Stimulated activated CD4-positive, alpha-beta T cell treated with anti-CD3 and anti-CD28 coated beads, Interleukin-1b, Interleukin-23, amount 100 ng/mL, for 1 hour (primary cell): ENCODE measurements at places on chromosomes 6 and 20.
A peak's percentile ranks its signal among the peaks of the same experiment; 100 is the strongest.

DNA sequence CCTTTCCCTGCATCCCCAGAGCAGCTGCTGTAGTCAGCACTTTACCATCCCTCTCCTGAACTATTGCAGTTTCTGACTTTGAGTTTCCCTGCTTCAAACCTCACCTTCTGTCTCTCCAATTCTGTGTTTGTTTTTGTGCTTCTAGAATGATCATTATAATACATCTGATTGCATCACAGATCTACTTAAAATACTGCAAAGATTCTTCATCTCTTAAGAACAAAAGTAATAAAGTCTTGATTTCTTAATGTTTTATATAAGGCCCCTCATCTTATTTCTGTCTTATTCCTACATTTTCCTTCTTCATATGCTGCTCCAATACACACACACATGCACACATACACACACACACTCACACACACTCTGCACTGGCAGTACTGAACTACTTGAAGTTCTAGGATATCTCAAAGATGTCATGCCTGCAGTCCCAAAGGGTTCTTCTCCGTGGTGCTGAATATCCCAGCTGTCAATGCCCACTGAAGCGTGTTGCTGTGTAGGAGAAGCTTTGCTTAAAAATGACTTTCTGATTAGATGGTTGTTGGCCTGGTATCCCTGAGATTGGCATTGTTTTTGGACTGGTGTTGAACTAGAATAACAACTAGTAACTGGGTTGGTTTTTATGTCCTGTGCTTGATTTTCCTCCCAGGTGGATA is 97.2 kb downstream of the MAP3K4 start:
- no peak for DNase-seq

DNA sequence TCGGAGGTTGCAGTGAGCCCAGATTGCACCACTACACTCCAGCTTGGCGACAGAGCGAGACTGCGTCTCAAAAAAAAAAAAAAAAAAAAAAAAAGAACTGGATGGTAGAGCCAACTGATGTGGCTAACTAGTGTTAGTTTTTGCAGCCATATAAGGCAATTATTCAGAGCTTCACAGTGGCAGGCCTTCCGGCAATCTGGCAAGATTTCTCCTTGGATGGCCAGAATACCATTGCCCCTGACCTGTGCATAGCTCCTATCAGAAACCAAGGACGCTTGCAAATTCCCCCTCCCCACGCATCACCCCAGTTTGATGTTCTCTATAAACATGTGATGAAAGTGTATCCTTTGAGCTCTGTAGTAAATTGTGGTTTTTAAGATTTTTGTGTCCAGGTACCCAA is 127.0 kb downstream of the RNF144B start:
- DNase-seq, result no peak

DNA sequence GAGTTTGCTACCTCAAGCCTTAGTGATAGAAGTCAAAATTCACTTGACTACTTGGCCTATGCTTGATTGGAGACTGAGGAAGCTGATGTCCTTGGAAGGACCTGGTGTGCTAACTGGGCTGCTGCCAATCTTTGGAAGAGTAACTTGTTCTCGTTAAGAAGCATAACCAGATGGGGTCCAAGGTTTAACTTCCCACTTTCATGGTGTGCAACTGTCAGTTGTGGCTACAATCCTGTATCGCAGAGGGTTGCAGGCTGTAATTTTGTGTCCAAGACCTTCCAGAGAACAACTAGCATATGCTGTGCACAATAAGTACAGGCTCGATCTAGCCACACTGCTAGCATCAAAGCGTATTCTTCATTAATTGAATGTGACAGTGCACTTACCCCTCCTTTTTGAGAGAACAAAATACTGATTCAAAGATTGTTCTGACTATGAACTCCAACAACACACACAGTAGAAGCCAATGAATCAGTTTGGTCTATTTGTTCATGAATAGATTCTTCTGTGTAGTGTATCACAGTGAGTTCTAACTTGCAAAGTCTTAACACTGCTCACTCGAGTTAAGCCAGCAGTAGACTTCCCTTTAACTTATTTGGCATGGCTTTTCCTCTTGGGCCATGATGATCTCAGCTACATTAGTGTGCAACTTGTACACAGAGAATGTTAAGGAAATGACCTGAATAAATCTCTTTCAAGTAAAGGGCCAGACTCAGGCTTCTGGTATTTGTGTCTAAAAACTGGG is 15.8 kb upstream of the PLCB1 start:
- DNase-seq, result no peak

DNA sequence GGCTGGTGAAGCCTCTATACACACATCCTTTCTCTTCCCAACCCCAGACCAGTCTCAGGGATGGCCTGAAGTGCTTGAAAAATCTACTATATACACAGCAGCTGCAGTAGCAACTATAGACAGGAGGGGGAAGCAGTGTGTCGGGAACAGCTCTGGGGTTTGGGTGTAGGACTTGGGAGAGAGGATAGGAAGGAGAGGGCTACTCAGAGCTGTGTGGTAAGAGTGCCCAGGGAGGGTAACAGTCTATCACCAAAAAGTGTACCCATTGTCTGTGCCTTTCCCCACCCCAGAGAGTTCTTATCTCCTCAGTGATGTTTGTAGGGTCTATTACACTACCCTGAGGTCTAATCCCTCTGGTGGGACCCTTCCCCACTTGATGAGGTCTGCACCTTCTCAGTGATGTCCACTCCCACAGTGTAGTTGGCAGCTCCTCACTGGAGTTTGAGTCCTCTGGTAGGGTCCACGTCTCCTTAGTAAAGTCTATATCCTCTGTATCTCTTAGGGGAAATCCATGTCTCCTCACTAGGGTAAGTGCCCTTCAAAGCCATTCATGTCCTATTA is 1.5 kb upstream of the GGT7 start:
- DNase-seq, result peak; percentile 37

DNA sequence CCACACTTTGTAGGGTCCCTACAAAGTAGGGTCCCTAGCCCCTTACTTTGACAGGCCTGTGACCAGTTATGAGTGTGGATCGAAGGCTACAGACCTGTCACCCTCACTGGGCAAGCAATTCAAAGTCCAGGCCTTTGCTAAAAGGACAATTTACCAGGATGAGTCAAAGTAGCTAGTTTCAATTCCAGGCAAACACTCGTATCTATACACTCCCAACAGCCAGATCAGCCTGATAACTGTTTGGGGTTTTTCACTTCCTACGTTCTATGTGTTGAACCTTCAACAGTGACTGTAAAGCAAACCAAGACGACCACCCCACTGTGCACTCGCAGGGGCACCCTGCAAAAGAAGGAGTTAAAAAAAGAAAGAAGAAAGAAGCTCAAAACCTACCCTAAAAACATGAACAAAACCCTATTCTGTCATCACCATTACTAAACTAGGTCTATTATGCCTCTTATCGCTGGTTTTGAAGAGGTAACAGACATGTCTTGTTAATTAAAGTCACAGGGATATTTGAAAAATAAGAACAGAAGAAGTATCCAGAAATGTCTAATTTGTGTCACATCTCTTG is 3.2 kb downstream of the GFOD1 start:
- no peak for DNase-seq

GRCh38 chr20:22374066-22374465 is 210.3 kb downstream of the FOXA2 start:
- DNase-seq, result no peak

- DNase-seq, result no peak
These were observed 191.5 kb upstream of the RNF217 start for GRCh38 chr6:124770784-124771183.

DNA sequence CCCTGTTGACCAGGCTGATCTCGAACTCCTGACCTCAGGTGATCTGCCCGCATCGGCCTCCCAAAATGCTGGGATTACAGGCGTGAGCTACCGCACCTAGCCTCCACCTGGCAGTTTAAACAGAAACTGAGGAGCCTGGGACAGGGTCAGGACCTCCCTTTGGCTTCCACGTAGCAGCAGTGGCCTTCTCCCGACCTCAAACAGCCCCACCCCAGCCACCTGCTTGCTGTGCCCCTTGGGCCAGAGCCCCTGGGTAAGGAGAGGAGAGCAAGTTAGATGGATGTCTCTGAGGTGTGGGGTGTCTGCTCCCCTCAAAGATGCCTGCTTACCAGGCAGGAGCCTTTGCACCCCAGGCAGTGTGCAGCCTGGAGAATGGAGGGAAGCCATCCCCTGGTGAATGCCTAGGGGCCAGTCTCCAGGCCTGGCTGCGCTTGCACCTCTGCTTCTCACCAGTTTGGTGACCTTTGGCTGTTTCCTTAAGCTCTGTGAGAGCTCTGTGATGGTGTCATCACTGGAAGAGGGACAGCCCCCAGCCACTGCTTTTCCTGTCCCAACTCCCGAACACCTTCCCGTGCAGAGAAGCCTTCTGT is 42.1 kb upstream of the MDFI start:
- no peak for DNase-seq

- DNase-seq, result no peak
These were observed 217.0 kb downstream of the TBX18 start for GRCh38 chr6:84547341-84547801.

GRCh38 chr20:37020636-37021035 is 69.1 kb upstream of the SAMHD1 start:
- DNase-seq, result no peak

DNA sequence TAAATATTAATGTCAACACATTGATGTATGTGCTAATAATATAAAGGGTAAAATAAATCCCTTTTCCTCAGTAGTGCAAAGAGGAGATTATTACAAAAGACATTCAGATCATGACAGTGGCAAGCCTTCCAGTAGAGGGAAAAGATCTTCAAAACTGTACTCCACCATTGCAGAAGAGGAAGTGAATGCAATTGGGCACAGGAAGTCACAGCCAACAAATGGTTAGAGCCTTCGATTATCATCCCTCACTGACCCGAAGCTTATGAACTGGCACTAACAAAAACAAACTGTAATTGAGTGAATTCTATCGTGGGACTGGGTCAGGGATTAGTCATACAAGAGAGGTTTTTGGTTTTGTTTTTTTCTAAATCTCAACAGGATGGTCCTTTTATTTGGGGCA is 39.3 kb upstream of the SCGN start:
- no peak for DNase-seq

DNA sequence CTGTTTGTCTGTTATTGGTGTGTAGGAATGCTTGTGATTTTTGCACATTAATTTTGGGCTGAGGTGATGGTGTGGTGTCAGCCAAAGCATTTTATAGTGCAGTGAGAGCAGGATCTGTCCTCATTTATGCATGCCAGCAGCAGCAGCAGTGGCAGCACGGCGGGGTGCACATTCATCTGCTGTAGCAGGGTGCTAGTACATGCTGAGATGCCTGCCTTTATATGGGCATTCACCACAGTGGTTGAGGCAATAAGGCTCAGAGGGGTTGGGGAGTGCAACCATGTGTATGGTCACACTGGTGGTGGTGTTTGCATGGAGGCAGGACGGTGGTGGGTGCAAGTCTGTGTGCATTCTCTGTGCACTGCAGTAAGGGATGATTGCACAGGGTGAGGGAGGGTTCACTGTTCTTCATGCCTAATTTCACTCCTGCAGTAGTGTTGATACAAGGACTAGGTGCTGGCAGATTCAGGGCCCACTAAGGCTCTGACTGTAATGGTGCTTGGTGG is 129.3 kb upstream of the SYNCRIP start:
- DNase-seq, result no peak

DNA sequence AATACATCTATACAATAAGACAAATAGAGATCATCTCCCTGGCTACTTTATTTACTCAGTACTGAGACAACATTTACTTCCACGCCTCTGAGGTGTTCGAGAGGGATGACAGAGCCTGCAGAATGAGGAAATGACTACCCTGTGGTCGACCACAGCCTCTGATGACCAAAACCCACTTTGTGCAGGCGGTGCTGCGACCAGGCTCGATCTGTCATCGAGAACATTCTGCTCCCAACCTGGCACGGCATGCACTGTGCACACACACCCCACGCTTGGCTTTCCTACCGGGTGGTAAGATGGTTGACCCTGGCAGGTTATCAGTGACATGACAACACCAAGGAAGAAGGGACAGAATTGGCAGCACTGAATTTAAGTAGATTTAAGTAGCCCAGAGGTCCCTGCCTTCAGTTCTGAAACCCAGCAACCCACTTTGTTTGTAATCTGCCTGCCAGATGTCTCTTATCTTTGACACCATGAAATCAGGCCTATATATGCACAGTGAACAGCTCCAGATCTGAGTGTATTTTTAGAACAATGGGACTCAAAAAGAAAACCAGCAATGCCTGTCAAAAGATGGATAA is 42.6 kb downstream of the TTI1 start:
- DNase-seq, result no peak

DNA sequence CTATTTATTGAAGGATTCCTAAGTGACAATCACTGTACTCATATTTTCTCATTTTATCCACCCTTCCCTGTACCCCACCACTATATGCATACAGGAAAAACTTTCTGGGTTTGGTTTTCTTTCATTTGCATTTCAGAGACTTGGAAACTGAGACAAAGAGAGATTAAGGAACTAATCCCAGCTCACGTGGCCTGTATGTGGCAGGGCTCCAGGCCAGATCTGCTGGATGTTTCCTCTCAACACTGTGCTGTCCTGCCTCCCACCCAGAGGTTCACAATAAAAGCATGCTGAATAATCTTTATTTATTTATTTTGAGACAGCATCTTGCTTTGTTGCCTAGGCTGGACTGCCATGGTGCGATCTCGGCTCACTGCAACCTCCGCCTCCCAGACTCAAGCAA is 50.2 kb downstream of the CEP162 start:
- DNase-seq, result no peak

DNA sequence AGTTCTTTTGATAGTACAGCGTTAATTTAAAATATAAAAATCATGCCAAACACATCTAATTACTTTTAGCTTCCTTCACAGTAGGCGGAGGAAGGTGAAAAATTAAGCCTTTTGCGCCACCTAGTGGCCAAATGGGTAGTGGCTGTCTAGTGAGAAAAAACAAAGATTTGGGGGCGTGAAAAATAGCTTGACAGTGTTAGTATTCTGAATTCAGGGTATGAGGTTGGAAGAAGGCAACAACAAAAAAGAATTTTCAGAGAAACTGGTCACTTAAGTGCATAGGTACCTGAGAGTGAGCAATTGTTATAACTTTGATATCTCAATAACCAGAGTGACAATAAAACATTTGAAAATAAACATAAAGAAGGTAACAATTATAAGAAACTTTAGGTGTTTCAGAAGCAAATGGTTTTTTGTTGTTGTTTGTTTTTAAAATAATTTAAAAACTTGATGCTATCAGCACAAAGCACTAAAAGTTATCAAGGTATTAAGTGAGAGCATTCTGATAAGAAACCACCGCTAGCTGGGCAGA is 14.3 kb downstream of the PSMB9 start:
- DNase-seq, result peak; percentile 83

- no peak for DNase-seq
These were observed 443.6 kb downstream of the CDC5L start for GRCh38 chr6:44831002-44831610.

- DNase-seq, result no peak
These were observed 35.4 kb downstream of the AGPAT4 start for GRCh38 chr6:161238500-161238899.

GRCh38 chr6:93177438-93177837 is 241.9 kb downstream of the EPHA7 start:
- no peak for DNase-seq

GRCh38 chr6:84618836-84619235 is 145.6 kb downstream of the TBX18 start:
- no peak for DNase-seq

DNA sequence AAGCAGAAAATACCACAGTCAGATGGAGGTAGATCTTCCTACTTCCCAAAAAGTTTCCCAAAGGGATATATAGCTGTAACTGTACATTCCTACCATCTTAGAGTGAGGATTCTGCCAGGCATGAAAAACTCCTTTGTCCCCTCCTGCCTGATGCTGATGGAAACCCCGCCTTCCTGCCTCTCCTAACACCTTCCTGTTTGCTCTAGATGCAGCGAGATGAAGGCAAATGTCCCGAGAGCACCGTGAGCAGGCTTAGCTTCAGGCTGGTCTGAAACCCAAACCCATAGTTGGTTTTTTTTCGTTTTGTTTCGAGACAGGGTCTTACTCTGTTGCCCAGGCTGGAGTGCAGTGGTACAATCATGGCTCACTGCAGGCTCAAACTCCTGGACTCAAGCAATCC is 55.6 kb downstream of the MYB start:
- DNase-seq, result no peak
